Mesothelial cell of epicardium (in vitro differentiated cells): ENCODE measurements at places on chromosomes 1 and 21.

GRCh38 chr1:184941410-184941733, 32.9 kb downstream of the NIBAN1 start:
- DNase-seq = no peak

- DNase-seq = no peak
Measured at GRCh38 chr1:37726751-37727585, 34.7 kb downstream of the CDCA8 start.

GRCh38 chr1:116855773-116856201, 53.9 kb upstream of the PTGFRN start:
- peak; percentile 43 for DNase-seq

DNA sequence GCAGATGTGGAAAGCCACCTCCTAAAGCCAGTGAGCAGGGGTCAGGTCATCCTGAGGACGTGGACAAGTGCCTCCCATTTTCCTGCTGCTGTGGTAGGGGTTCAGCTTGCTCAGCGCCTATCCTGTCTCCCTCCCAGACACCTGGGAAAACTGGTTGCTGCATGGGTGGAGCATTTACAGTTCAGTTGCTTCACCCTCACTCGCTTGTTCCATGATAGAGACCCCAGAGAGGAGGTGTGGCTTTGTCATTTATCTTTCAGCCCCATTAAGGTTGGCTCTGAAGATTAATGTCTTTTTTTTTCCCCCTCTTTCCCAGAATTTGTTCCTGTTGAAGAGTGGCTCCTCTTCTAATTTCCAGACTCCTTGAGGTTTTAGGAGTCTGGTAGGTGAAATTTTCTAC, 9.2 kb downstream of the VANGL1 start:
- DNase-seq = no peak

DNA sequence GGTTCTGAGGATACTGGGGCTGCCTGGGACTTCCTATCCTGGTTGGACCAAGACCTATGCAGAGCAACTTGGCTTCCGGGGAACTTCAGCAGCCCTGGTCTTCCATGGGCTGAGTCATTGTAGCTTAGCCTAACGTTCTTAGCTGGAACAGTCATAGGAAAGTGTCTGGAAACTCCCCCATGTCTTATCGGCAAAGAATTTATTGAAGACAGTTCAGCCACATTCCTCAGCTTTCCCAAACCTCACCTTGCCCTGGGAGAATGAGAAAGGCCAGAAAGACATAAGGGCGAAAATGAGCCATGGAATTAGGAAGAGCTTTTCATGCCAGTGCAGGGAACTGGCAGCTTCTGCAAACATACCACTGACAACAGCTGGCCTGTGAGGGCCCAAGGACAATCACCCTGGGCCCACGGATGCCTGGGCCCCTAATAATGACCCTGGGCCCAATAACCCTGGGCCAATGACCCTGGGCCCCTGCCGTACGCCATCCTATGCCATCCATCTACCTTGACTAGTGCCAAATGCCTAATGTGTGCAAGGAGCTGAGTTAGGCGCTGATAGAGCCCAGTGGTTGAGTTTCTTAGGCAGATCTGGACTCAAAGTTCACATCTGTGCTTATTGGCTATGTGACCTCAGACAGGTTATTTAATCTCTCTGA, 114.4 kb upstream of the GADD45A start:
- DNase-seq = no peak

DNA sequence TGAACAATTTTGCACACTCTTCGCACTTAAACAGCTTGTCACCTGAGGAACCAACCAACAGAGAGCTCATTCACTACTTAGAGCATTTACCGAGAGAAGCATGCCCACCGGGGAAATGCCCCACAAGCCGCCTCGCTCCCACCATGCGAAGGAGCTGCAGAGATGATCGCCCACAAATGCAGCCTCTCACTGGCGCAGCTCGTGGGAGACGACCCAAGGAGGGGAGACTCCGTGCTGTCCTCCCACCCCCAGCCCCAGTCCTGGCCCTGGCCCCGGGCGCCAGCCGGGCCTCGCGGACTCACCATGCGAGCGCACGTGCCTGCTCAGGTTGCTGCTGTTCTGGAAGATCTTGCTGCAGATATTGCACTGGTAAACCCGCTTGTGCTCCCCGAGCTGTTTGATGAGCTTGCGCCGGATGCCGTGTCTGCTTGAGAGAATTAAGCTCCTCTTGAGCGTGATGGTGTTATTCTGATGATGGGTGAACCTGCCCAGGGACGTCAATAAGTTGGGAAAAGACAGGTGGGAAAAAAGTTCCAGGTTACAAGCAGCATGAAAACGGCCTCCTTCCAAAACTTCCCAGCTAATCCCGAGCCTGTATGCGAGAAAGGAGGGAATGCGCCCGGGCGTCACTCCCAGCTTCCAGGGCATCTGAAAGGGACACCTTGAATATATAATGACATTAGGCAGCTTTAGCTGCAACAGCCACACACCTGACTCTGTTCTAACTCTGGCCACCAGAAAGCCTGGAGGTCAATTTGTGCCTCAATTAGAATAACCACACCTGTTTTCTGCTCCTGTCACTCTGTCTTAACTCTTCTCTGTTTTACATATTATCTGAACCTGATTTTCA, 42.8 kb downstream of the PRDM15 start:
- no peak for DNase-seq

DNA sequence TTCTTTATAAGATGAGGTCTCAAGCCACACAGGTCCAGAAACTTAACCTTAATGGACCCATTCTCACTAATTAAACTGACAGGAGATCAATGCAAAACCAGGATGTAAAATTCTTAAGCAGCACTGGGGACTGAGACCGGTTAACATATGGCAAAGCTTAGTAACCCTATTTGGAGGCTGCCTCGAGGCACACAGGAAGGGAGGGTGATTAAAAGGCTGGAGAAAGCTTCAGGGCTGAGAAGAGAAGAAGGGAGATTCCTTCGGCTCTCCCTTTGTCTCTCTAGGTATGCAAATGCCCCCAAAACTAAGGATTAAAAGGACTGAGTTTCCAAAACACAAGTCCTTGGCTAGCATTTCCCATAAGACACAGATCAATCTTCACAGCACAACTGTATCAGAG, 120.8 kb upstream of the DSCAM start:
- DNase-seq = no peak

DNA sequence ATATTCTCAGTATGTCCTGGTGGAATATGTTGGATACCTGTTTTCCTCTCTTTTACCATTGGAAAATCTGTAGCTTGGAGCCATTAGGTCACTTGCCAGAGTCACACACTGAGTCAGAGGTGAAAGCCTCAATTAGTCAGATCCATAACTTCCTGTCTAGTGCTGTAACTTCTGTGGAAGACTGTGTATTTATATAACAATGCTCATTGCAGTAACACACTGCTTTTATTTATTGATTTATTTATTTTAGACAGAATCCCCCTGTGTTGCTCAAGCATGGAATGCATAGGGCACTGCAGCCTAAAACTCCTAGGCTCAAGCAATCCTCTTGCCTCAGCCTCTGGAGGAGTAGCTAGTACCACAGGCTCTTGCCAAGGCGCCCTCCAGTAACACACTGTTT, 1.3 kb upstream of the DOCK7 start:
- no peak for DNase-seq

GRCh38 chr1:223756806-223757700, 44.7 kb downstream of the CAPN2 start:
- DNase-seq = no peak

GRCh38 chr1:13543451-13544220, 29.8 kb upstream of the LRRC38 start:
- no peak for DNase-seq

DNA sequence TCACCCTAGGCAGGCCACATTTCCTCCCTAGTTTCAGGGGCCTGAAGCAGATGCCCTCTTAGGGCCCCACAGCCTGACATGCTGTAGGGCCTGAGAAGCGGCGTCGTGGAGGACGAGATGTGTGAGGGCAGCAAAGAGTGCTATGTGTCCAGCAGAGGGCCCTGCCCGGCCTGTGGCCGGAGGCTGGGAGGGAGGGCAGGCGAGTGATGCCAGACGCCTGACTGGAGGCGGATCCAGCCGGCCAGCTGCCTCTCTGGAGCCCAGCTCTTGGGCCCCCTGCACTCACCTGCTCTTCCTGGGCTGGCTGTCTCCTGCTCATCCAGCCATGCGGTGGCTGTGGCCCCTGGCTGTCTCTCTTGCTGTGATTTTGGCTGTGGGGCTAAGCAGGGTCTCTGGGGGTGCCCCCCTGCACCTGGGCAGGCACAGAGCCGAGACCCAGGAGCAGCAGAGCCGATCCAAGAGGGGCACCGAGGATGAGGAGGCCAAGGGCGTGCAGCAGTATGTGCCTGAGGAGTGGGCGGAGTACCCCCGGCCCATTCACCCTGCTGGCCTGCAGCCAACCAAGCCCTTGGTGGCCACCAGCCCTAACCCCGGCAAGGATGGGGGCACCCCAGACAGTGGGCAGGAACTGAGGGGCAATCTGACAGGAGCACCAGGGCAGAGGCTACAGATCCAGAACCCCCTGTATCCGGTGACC, at the start of gene GPR37L1:
TSS of gene GPR37L1 (plus strand) at position 279 of the 697 bp plus-strand sequence. CDS start at position 326, 47 bp downstream.
- no peak for DNase-seq

DNA sequence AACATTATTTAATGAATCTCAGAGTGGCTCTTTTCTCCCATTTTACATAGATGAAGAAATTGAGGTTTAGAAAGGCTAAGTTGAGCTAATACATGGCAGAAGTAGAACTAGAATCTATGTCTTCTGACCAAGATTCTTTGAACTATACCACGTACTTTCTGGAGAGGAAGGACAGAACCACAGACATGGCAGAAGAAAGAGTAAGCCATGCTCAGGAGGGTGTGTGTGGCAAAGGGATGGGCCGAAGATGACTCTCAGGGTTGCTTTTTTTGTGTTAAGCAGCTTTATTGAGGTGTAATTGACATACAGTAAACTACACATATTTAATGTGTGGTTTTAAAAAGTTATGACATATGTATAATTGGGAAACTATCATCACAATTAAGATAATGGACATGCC, 69.5 kb downstream of the PEX14 start:
- DNase-seq = no peak

DNA sequence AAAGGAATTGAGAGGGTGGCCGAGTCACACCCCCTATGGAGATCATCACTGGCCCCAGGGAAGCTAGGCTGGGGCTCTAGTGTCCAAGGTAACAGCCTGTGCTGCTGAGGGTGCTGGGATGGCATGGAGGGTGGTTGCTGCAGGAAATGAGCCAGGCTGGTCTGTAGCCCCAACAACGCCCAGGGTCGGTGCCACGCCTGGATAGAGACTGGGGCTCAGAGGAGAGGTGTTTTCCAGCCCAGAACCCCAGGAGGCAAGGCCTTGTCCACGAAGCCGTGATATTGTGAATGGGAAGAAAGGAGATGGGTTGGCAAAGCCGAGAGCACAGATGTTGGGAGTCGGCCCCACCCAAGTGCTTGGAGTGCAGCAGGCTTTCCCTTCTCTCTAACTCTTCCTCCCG, 68.9 kb upstream of the ACTRT2 start:
- DNase-seq = no peak

GRCh38 chr1:229431284-229432115, 2.4 kb downstream of the ACTA1 start:
- no peak for DNase-seq

- DNase-seq = no peak
Measured at GRCh38 chr1:180633057-180634056, 1.5 kb downstream of the XPR1 start.

DNA sequence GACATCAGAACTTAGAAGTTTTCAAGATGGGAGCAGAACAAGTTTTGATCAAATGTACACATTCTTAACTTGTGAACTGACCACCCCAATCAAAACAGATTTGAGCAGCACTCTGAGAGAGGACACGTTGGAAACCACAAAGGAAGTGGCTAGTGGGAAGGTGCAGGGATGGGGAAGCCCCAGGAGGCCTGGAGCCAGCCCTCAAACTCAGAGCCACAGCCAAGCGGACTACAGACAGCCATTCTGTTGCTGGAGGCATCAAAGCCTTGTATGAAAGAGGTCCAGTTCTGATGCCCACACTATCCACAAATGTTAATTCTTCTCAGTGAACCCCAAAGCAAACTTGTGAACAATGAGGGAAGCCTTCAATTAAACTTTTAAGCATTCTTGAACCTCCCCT, 143.6 kb upstream of the RAB4A start:
- DNase-seq = no peak

DNA sequence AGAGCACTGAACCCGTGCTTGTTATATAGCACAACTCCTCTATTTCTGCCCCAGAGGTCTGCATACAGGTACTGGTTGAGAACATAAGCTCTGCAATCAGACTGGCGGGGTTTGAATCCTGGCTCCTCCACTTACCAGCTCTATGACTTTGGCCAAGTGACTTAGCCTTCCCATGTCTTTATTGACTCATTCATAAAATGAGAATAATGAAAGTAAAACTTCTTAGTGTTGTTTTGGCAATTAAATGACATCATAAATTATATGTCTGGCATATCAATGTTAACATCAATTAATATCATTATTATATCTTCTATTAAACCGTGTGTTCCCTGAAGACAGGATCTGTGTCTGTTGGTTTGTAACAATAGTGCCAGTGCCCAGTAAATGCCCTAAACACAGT, 4.3 kb downstream of the INKA2 start:
- no peak for DNase-seq

DNA sequence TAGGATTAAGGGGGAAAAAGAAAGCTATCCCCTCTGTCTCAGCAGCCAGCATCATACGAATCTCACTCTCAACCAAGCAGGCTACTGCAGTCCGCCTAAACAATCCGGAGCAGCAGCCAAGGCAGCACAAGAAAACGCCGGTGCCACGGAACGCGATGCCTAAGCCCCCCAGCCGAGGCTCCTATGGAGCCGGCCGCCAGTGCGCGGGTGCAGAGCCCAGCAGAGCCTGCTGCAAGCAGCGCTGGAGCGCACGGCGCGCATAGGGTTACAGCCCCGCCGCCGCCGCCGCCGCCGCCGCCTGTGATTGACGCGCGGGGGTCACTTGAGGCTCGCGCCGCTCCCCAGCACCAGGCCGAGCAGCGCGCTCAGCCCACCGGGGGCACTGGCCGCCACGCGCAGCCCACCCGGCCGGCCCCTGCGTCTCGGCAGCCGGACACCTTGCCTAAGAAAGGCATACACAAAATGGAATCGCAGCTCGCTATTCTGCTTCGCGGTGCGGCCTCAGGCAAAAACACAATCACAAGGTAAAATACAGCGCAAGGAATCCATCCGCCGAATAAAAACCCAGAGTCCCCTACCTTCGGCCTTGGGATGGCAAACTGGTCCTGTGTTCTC, 780 bp downstream of the HIVEP3 start:
- DNase-seq = no peak

DNA sequence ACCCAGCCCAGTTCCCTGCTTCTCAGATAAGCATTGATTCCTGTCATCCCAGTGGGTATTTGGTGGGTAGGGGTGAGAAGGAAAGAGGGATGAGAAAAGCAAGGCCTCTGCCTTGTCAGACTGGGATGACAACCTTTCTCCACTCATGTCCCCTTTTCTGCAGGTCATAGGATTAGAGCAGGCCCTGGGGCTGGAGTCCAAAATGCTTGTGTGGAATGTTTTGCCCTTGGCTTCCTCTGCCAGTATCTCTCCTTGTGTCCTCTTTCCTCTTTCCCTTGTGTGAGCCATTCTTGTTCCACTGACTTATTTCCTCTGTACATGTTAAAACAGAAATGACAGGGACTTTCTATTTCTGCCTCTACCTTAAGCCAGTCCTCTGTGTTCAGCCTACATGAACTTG, 4.1 kb downstream of the ATP2B4 start:
- DNase-seq = no peak

GRCh38 chr1:29736582-29737188, 500.4 kb downstream of the PTPRU start:
- peak; percentile 45 for DNase-seq
